ENCODE measurements at places on chromosomes 16 and 17.
A peak's percentile ranks its signal among the peaks of the same experiment; 100 is the strongest.

- DNase-seq: no peak
These were observed 56.5 kb downstream of the COPRS start for GRCh38 chr17:31802502-31802901.

GRCh38 chr17:47192554-47192953 is 3.5 kb upstream of the CDC27 start:
- peak; percentile 65 for DNase-seq

DNA sequence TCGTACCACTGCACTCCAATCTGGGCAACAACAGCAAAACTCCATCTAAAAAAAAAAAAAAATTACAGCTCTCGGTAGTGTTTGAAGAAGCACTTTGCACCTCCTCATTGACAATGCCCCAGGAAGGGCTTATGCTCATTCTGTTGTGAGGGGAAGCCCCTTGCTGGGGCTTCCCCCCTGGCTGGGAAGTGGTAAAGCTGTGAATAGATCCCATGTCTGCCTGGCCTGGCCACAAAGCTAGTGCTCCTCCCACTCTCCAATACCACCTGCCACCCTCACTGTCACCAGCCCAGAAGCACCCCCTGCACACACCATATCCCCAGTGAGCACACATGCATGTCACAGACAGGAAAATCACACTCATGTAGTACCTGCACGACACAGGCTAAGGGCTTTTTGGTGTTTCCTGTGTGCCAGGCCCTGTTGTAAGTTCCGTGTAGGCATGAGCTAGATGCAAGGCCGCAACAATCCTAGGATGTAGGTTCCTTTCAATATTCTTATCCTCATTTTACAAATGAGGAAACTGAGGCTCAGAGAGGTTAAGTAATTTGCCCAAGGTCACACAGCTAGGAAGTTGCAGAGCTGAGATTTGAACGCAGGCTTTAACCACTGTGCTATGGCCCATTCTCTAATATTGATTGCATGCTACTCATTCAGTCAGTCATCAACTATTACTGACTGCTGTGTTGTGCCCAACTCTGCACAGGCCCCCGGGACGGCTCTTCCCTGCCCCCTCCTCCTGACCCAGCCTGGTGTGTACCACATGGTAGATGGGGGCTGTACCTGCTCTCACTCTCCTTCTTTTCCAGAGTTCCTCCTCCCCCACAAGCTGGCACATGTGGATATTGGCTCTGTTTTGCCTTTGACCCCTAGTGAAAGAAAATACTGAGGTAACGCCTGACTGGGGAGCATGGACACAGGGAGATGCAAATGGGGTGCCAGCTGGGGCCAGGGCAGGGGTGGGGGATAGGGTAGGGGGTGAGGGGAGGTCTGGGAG is 11.9 kb upstream of the COL1A1 start:
- no peak for DNase-seq

DNA sequence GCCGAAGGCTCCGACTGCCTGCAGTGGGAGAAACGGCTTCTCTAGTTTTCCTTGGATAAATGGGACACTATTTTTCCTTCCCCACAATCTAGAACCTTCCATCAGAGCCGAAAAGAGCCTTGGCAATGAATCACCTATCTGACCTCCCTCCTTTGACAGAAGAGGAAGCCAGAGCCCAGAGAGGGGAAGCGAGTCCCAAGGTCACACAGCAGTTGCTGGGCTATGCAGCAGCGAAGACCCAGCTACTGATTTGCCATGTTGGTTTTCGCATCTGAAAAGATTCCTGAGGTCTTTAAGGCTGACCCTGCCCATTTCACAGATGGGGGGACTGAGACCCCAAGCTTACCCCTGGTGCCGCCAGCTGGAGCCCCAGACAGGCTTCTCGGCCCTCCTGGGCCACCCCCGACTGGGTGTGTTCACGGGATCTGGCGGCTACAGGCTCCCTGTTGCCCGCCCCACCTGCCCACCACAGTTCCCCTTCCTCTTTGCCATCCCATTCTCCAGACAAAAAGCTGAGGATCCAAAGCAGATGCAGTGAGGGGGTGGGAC is 45.9 kb downstream of the RAI1 start:
- no peak for DNase-seq

DNA sequence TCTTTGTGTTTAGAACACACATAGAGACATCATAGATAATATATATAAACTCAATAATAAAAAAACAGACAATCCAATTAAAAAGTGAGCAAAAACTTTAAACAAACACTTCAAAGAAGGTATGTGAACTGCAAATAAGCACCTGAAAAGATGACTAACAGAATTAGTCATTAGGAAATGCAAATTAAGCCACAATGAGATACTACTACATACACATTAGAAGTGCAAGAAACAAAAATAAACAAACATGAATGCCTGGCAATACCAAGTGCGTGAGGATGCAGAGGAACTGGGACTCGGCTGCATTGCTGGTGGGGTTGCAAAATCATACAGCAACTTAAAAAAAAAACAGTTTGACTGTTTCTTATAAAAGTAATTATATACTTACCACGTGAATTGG is 799.0 kb downstream of the KCNJ2 start:
- DNase-seq: no peak

DNA sequence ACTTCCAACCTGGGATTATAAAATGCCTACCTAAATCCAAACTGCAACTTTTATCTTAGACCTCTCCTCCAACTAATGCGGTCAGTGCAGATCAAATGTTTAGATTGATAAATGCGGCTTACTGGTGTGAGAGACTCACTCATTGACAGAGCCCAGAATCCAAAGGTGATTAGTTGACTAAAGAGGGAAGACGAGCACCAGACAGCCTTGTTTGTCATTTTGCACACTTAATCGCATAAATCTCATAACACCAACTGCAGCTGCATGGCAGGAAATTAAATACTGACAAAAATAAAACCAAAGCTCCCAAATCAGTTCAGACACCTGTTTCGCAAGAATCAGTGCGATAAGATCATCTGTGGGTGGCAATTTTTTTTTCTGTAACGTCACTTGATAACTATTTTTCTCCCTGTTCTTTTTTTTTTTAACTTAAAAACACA is 35.9 kb downstream of the NACA2 start:
- DNase-seq: no peak

DNA sequence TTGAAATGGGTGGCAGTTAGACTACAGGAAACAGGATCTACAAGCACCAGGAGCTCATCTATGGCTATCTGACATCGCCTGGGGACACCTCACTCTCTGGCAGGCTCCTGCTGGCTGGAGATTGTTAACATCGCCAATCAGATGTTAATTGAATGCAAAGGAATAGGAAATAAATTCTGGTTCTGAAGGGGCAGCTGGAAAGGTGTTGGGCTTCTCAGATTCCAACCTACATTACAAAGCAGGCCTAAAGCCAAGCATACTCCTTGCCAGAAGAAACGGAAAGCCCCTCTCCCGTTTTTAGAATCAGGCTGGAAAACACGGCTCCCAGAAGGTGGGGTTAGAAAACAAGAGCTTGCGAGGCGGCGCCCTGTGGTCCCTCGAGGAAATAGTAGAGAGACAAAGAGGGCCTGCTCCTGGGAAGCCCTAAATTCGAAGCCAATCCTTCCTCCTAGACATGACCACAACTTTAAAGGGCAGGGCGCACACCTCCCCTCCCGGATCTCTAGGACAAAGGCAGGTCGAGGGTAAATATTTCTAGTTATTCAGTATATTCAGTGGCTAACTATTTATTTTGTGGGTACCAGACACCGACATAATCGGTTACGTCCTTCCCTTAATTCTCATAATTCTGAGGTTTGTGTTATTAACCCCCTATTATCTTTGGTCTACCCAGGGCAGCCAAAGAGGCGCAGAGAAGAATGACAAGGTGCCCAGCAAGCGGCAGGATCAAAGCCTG is 763 bp upstream of the TOM1L1 start:
- DNase-seq: no peak

DNA sequence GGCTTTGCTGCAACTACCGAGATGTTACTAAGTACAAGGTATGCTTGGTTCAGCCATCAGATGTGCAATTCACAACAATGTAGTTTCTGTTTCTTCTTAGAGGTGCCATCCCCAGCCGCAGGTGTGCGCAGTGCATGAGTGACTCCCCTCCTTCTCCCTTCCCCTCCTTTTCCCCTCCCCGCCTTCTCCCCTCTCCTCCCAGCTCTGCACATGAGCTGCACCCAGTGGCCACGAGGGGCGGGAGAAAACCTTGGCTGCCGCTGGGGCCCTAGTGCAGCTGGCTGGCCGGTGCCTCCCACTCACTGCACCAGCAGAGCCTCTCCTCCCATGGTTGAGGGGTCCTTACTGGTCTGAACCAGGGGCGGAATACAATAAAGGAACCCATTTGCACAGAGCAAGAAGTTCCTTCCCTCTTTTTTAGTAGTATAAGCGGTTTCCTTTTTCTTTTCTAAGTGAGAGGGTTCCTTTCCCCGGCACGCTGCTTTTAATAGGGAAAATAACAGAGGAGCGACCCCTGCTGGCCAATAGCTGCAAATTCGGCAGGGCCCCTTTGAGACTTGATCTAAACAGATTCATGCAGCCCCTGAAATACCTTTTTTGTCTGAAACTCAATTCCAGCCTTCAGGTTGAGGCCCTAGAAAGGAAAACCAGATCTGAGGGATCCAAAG is 7.8 kb upstream of the CCL15 start:
- DNase-seq: no peak

- no peak for DNase-seq
These were observed 85.5 kb downstream of the SSH2 start for GRCh38 chr17:29844339-29845048.

GRCh38 chr16:28001184-28001583 is 62.3 kb downstream of the GSG1L start:
- DNase-seq: no peak

DNA sequence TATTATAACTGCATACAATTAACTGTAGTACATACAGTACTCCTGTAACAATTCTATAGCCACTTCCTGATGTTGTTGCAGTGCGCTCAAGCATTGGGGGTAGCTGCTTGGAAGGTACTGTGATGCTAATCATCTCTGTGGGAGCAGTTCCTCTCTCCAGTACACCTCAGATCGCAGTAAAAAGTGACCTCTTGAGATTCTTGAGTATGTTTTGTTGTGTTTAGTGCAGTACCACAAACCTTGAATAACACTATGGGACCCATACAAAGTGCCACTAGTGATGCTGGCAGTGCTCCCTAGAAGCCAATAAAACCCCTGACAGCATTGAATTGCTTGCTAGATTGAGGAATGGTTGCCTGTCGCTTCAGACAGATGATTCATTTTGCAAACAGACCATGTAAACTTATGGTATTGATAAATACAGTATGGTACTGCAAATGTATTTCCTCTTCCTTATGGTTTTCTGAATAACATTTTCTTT is 193.0 kb downstream of the SPECC1 start:
- no peak for DNase-seq

DNA sequence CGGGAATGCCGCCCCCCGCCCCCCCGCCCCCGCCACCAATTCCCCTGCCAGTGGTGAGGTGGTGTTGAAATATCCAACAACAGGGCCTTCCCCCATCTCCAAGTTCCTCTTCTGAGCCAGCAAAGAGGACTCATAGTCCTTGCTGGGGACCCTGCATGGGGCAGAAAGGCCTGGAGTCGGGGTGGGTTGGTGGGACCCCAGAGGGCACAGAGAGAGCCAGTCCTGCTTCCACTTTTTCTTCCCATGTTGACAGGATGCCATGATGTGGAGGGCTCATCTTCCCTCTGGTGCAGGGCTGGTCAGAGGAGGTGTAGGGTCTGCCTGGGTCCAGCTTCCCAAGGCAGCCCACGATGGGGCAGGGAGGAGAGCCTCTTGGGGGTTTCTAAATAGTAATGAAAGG is 49.0 kb upstream of the PIK3R6 start:
- DNase-seq: no peak

- no peak for DNase-seq
These were observed 18.8 kb downstream of the STX4 start for GRCh38 chr16:31052114-31052513.

DNA sequence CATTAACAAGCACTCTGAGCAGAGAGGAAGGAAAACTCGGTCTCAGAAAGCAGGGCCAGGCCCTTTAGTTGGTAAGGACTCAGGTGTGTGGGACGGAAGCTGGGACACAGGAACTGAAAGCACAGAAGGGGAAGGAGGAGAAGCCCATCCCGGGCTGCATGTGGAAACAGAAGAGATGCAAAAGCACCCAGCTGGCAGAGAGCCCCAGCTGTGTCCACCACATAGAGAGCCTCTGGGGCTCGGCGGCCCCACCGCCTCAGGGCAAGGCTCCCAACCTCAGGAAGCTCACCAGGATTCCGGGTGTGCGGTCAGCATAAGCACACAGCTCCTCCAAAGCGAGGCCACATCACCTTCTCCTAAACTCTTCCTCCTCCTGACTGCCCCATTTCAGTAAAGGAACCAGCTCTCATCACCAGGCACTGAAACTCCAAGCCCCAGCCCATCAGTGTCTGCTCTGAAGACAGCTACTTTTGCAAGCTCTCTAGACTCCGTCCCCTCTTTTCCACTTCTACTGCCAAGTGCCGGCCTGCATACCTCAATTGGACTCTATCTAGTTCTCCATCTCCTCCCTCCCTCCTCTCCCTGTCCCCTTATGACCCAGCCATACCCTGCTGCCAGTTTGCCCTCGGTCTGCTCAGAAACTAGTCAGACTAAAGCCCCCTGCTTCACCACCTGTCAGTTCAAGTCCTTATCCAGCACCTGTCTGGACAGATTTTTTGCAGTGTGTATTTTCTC is 6.0 kb downstream of the ST3GAL2 start:
- no peak for DNase-seq

GRCh38 chr16:1050516-1050915 is 22.0 kb upstream of the SSTR5 start:
- DNase-seq: no peak

DNA sequence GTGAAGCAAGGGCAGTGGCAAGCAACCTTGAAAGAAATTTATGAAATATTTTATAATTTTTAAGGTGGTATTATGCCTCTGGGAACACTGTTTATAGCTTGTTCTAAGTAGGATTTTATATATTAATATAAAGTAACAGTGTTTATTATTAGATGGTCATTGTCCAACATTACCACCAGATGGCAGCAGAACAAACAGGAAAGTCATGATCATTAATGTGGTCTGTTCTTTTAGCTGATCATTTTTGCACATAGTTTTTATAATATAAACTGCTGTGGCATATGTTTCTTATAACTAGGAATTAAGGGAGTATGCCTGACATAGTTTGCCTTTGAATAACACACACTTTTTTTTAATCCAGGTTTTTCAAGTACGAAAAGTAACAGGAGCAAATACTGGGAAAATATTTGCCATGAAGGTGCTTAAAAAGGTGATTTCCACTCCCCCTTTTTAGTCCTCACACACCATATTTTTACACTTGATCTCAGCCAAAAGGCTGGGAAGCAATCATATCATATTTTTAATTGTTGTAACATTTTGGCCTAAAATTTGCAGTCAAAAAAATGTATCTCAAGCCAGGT is 21.4 kb downstream of the RPS6KB1 start:
- peak; percentile 16 for DNase-seq

GRCh38 chr17:32947736-32948135 is 19.8 kb downstream of the TMEM98 start:
- no peak for DNase-seq

GRCh38 chr16:88809676-88810165 is 2.0 kb downstream of the APRT start:
- DNase-seq: no peak

DNA sequence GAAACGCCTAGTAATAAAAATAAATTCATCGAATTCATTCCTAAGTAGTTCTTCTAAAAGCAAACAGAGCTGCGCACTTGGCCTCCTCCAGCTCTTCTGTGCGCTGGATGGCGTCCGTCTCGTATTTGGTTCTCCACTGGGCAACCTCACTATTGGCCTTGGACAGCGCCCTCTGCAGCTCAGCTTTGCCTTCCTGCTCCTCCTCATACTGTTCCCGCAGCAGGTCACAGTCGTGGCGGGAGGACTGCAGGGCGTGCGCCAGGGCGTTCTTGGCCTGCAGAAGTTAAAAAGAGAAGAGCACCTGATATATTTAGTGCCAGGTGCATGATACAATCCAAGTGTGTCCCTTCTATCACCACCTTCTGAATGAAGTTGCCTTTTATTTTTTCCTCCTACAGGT is 21.8 kb downstream of the MYH3 start:
- DNase-seq: no peak

Measured in NCI-H774 (cell line).